ENCODE measurements at places on chromosomes 5 and 9.

GRCh38 chr5:75663579-75664284 lies 52.5 kb downstream of the ANKDD1B start:
- no peak for DNase-seq

GRCh38 chr5:3400659-3401058 lies 195.0 kb upstream of the IRX1 start:
- no peak for DNase-seq

DNA sequence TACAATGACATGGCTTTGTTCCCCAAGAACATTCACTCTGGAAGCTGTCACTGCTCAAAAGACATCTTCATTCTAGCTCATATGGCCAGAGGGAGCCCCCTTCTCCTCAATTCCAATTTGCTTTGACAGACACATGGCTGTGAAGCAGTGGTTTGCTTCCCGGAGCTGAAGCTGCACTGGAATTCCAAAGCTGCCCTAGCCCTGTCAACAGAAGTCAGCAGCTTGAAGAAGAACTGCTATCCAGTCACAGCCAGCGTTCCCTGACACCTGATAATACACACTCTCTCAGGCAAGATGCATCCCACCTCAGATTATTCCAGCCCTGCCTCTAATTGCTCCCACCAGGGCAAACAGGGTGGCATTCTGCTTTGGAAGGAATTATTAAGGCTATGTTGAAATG lies 93.7 kb downstream of the SEMA5A start:
- no peak for DNase-seq

DNA sequence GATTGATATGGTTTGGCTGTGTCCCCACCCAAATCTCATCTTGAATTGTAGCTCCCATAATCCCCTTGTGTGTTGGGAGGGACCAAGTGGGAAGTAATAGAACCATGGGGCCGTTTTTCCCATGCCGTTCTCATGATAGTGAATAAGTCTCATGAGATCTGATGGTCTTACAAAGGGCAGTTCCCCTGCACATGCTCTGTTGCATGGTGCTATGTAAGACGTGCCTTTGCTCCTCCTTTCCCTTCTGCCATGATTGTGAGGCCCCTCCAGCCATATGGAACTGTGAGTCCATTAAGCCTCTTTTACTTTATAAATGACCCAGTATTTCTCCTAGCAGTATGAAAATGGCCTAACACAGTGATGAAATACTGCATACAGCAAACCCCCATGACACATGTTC lies 84.8 kb upstream of the SELENOP start:
- DNase-seq = no peak

GRCh38 chr9:77021922-77022782 lies 2.7 kb downstream of the FOXB2 start:
- no peak for DNase-seq

DNA sequence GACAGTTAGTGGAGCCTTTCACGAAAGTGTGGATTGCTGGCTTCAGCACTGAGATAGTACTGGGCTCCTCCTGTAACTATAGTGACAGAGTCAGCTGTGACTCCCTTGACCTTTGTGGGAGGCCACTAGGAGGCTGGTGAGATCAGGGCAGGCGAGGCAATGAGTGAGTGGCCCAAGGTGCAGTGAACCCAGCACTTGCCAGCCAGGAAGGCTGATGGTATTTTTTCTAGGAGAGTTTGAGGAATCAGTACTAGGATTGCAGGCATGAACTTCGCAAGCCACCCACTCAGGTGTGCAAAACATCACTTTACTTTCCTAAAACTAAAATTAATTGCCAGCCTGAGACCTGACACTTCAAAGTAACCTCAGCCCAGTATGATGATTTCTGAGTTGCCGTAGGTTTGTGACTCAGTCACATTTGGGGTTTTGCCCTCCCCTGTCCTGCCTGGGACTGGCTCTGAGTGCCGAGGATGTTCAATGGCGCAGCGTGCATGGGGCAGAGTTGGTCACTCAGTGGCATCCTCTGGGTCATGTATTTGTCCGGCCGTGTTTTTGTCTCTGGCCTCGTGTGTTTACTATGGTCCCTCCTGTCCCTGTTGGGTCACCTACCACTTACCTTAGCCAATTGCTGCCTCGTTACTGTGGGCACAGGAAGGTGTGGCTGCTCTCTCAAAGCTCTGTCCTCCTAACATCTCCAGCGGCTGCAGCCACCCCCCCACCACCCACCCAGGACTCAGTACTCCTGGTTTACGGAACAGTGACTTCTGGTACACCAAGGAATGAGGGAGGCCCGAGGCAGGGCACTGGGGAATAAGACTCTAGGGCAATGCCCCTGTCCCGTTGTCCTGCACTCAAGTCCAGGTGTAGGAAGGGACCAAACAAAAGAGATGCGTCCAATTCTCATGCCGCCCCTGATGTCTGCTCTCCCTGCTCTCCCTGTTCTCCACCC lies 67.2 kb downstream of the IL31RA start:
- DNase-seq = no peak

GRCh38 chr9:11312966-11313365 lies 700.2 kb upstream of the PTPRD start:
- no peak for DNase-seq

GRCh38 chr9:133348718-133349573 lies 928 bp downstream of the RPL7A start:
- DNase-seq = no peak

DNA sequence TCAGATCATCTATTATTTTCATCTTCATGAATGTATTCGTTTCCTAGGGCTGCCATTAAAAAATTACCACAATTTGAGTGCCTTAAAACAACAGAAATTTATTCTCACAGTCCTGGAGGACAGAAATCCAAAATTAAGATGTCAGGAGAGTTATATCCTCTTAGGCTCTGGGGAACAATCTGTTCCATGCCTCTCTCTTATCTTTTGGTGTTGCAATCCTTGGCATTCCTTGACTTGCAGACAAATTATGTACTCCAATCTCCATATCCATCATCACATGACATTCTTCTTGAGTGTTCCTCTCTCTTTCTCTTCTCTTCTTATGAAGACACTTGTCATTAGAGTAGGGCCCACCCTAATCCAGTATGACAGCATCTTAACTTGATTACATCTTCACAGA lies 339.4 kb downstream of the EFNA5 start:
- DNase-seq = no peak

GRCh38 chr5:1820926-1821325 lies 19.7 kb downstream of the NDUFS6 start:
- DNase-seq = no peak

DNA sequence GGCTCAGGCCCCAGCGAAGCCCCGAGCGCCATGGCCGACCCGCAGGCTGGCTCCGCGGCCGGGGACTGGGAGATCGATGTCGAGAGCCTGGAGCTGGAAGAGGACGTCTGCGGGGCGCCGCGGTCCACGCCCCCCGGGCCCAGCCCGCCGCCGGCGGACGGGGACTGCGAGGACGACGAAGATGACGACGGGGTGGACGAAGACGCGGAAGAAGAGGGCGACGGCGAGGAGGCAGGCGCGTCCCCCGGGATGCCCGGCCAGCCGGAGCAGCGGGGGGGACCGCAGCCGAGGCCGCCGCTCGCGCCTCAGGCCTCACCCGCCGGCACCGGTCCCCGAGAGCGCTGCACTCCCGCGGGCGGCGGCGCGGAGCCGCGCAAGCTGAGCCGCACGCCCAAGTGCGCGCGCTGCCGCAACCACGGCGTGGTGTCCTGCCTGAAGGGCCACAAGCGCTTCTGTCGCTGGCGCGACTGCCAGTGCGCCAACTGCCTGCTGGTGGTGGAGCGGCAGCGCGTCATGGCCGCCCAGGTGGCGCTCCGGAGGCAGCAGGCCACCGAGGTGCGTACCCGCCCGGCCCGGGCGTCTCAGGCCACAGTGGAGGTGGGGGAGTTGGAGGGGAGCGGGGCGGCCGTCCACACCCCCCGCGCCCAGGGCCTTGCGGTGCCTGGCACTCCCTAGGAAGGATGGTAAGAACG lies 1.6 kb downstream of the DMRT2 start:
- DNase-seq = no peak

- no peak for DNase-seq
Observed at GRCh38 chr9:2800394-2801179, 43.3 kb downstream of the PUM3 start.
